ENCODE measurements at places on chromosomes 2 and 18.

- no peak for DNase-seq
Observed at GRCh38 chr2:17251171-17251570, 267.1 kb downstream of the RAD51AP2 start.

DNA sequence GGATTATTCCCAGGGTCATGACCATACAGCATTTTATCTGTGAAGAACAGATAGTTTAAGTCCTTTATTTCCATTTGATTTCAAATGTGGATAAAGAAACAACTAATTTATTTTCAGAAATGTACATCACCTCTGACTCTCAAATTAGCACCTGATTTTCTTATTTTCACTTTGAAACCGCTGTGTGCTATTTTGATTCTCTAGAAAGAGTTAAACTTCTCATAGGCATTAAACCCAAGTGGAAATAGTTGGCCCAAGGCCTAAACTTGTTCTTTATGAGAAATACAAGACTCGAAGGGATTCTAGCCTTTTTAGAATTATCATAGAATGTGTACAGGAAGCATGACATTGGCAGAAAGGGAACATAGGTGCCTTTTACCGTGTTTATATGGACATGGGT lies 41.5 kb upstream of the LTBP1 start:
- no peak for DNase-seq

DNA sequence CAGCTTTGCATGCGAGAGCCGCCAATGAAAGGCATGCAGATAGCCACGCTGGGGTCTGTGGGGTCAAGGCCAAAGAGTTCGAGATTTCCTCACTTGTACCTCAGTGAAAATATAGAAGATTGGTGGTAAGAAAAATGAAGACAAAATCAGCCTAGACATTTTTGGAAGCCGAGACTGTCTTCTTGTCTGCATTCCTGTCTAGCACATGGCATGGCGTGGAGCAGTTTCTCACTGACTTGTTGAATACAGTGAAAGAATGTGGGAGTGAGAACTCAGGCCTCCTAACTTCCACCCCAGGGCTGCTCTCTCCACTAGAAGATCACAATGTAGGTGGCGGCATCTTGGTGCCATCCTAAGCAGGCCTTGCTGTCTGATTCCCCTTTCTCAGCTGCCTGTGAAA lies 740.8 kb upstream of the HS6ST1 start:
- DNase-seq = no peak

- no peak for DNase-seq
Observed at GRCh38 chr2:159595410-159596046, 20.8 kb downstream of the BAZ2B start.

DNA sequence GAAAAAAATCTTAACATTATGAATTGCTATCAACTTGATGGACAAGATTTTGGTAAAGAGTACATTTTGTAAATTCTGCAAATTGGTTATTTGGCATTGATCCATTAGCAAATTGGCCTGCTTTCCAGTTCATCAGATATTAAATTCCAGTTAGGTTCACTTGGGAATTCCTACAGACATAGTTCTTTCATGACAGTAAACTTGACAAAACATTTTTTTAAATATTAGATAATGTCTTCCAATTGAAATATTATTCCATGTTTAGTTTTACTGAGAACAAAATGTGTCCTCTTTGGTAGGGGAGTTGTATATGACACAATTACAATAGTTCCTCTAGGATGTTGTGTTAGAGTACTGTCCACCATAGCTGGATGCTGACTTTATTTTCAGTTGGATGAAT lies 141.9 kb downstream of the LCLAT1 start:
- no peak for DNase-seq

DNA sequence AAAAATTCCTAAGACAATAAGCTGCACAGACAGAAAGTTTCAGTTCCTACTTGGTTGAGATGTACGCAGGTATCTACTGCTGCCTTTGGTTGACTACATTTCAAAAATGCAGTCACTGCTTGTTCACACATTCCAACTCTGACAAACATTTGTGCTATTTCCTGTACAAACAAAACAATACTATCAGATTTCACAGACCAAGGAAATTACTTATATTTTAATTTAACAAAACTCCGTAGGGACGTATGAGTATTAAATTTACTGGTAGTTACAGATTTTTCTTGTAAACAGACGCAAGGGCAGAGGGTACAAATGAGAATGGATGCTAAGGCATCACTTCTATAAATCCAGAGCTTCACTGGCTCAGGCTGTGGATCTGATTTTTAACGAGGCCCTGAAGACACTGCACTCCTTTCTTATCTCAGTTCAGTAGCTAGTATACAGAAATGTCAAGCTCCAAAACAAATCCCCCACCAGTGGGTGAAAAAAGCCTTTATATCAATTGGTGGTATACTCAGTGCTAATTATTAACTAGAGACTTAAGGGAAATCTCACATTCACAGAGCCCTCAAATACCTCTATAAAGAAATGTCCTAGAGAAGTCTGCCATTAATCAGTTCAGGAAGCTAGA lies 31.7 kb upstream of the TTC32 start:
- DNase-seq = no peak

- DNase-seq = no peak
Observed at GRCh38 chr2:159088906-159089305, 120.5 kb downstream of the TANC1 start.

DNA sequence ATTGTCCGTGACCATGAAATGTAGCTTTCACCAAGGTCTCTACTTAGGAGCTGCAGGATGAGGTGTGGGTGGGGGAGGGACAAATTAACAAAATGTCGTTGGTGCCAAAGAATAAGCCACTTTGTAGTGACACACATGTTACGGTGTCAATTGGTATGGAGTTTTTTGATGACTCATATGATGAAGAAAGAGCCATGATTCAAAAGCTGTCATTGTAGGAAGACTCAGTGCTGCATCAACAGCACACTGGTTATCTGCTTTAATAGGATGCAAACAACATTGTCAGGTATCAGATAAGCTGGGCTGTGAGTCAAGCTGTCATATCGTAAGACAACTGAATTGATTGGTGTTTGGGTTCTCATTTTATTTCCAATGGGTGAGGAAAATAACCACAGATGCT lies 36.6 kb upstream of the BOD1L2 start:
- DNase-seq = no peak

DNA sequence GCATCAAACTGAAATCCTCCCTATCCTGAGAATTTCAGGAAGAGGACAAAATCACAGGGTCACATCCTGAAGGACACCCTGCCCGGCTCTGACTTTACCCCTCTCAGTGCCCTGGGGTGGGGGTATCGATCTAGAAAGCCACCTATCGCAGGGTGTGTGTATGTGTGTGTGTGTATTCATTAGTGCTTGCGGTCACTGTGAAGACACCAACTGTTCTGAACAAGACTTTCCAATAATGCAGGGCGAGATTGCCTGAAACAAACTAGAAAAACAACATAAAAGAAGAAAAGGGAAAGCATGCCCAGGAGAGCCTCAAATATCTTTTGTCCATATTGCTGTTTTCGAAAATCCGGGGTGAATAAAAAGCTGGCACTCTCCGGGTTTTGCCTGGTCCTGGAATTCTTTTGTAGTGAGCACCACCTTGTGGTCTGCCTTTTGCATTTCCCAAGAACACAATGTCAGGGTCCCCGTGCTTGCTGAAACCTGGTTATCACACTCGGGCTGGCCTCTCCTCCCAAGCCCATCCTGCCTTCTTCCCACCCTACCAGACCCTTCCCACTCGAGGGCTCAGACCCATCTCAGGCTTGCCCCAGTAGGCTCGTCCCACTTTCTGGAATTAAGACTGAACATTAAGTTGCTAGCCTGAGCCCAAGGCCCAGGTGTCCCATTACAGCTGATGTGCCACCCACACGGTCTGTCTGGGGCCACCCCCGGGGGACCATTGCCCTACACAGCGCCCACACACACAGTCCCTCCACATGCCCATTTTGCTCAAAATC lies 25.0 kb upstream of the COPS8 start:
- peak; percentile 89 for DNase-seq

DNA sequence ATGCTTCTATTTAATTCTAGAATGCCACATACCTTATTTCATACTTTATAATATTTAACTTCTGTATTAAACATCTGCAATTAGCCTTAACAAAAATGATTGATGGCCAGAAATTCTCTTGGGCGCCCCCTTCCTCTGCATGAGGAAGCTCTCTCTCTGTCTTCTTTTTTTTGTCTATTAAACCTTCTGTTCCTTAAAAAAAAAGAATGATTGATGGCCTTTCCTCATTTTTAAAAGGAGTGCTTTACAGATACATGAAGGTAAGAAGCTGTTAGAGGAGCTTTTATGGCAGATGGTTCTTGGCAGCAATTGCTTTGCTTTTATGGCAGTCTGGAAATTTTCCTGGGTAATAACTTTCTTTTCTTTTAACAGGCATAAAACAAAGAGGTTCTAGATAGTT lies 526.9 kb downstream of the SLC4A3 start:
- no peak for DNase-seq

DNA sequence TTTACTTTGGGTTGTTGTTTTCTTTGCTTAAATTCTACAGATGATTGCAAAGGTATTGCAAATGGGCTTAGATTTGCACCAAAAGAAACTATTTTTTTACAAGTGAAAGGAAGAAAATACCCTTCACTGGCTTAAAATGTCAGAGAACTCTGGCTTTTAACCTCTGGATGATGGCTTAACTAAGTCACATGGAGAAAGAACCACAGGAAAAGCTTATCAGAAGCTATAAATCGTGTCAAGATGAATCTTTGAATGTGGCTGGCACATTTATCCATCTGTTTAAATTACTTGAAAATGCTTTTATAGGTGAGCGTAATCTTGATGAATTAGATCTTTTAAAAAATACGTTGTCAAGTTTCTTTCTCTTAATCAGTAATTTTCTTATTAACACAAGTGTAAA lies 32.0 kb upstream of the CCDC178 start:
- no peak for DNase-seq

GRCh38 chr2:85504778-85505261 lies 34.1 kb upstream of the MAT2A start:
- DNase-seq = peak; percentile 56

GRCh38 chr18:28183418-28184078 lies 6.6 kb upstream of the CDH2 start:
- DNase-seq = no peak

DNA sequence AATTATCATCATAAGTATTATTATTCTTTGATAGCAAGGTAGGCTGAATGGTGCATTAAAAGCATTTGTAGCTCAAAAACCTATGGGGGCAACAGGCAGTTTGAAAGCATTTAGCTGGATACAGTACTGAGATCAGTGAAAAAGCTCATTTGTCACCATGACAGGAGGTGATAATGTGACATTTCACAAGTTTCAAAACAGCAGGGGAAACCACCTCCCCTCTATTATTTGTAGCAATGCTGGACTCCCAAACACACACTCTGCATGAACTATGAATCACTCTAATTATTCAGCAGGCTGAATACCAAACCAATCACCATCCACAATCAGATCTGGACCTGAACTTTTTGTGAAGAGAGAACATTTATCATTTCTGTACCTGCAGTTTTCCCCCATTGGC lies 63.4 kb downstream of the MYO5B start:
- DNase-seq = no peak

- DNase-seq = no peak
Observed at GRCh38 chr2:214265991-214266489, 144.8 kb upstream of the VWC2L start.

- no peak for DNase-seq
Observed at GRCh38 chr2:152022090-152022489, 76.8 kb downstream of the CACNB4 start.

GRCh38 chr2:205280596-205281236 lies 401.6 kb upstream of the NRP2 start:
- DNase-seq = no peak

- no peak for DNase-seq
Observed at GRCh38 chr2:182550234-182550633, 123.4 kb upstream of the PDE1A start.

DNA sequence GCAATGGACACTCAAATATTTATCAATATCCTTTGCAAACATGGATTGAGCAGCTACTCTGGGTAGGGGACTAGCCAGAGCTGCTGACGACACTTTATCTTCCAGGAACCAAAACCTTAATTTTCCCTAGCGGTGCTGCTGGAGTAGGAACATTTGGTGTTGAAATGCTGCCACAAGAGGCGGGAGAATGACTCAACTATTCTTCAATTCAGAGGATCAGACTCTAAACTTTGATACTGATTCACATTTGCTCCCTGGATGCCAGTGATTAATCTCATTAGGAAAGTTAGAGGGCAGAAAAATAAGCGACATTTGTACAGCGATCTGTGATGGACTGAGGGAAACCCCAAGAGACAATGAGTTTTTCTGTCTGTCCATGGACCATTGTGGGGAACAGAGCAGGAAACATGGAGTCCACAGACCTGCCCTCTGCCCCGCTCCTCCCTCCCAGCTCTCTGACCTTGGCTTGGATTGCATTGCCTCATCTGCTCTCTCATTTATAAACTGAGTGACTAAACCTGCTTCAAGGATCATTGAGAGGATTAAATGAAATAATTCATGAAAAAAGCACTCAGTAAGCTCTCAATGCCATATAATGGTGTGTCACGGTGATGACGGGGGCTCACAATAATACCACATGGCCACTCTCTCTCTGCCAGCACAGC lies 12.6 kb upstream of the EPB41L3 start:
- no peak for DNase-seq

GRCh38 chr2:2472881-2473280 lies 141.8 kb upstream of the MYT1L start:
- no peak for DNase-seq

- no peak for DNase-seq
Observed at GRCh38 chr2:86160156-86160952, 34.9 kb downstream of the IMMT start.

- no peak for DNase-seq
Observed at GRCh38 chr2:205107810-205108209, 562.5 kb downstream of the PARD3B start.

DNA sequence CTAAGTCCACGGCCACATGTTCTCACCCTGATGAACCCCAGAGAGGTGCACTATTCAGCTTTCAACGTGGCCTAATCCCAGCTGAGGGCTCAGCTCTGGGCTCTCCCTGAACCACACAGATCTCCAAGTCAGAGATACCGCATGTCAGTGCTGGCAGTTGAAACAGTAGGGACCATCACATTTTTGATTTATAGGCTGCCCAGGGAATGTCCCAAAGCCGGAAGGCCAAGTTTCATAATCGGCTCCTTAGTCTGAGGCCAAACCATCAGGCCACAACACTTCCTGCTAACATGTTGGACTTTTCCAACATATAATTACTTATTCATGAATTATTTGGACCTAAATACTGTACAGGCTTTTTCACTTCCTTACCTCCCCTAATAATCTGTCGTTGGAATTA lies 91.9 kb upstream of the KLHL29 start:
- DNase-seq = no peak

- DNase-seq = no peak
Observed at GRCh38 chr2:213219816-213220215, 64.4 kb upstream of the SPAG16 start.

GRCh38 chr2:64836566-64836965 lies 152.6 kb upstream of the SLC1A4 start:
- no peak for DNase-seq
